ENCODE measurements at places on chromosomes 3 and 15. TPM values are rescaled to one million over a fixed set of nuclear protein-coding genes. Genes with fewer than 3 reads are reported as not detected.

ERICH6 gene
- 0.09 TPM for total RNA-seq

GOLGA8M gene
- total RNA-seq: 1.8 TPM

GPR15 gene
- total RNA-seq: 0.15 TPM

XCR1 gene
- total RNA-seq: 0.31 TPM

CYP1A2 gene
- total RNA-seq: not detected

MST1R gene
- 14.7 TPM for total RNA-seq

RARRES1 gene
- total RNA-seq: 24.0 TPM

GOLGA6A gene
- total RNA-seq: not detected

HTR3E gene
- 0.41 TPM for total RNA-seq

PIGZ gene
- 1.6 TPM for total RNA-seq

MYO5C gene
- total RNA-seq: 38.6 TPM

ECE2 gene
- 6.4 TPM for total RNA-seq

TMEM41A gene
- 5.4 TPM for total RNA-seq

IQCF5 gene
- not detected for total RNA-seq

RHCG gene
- total RNA-seq: 0.83 TPM

TTC21A gene
- 6.4 TPM for total RNA-seq

AADACL2 gene
- total RNA-seq: not detected

RAP2B gene
- 2.9 TPM for total RNA-seq

ZBTB47 gene
- 12.4 TPM for total RNA-seq

WNT5A gene
- 6.6 TPM for total RNA-seq

HYAL1 gene
- 5.9 TPM for total RNA-seq

TM4SF1 gene
- total RNA-seq: 112 TPM

USP50 gene
- not detected for total RNA-seq

DCUN1D1 gene
- 16.6 TPM for total RNA-seq

SEMA3F gene
- 2.9 TPM for total RNA-seq

SYNM gene
- 4.2 TPM for total RNA-seq

REC114 gene
- not detected for total RNA-seq

MUSTN1 gene
- total RNA-seq: not detected

TUSC7 gene
- not detected for total RNA-seq

TERC gene
- total RNA-seq: 1.0 TPM

PTPN23 gene
- total RNA-seq: 14.2 TPM

ITGA11 gene
- total RNA-seq: 0.60 TPM

SLC12A8 gene
- 11.2 TPM for total RNA-seq

TEX55 gene
- not detected for total RNA-seq

NUP210 gene
- total RNA-seq: 8.9 TPM

AGBL1 gene
- total RNA-seq: 0.05 TPM

MTHFS gene
- 19.8 TPM for total RNA-seq

SKOR1 gene
- 0.47 TPM for total RNA-seq

TRAIP gene
- total RNA-seq: 0.79 TPM

CEMIP gene
- 0.09 TPM for total RNA-seq

NEDD4 gene
- 6.5 TPM for total RNA-seq

MITF gene
- total RNA-seq: 5.3 TPM
